Left ventricle myocardium inferior (tissue), 1 donor: ENCODE measurements at places on chromosomes 2 and 18. TPM values are rescaled to one million over a fixed set of nuclear protein-coding genes. Genes with fewer than 3 reads are reported as not detected.

- H3K27me3 ChIP-seq: no peaks in the 10 kb centered on the region
- no peak for DNase-seq
- no peaks in the 10 kb centered on the region for H3K36me3 ChIP-seq
- no peak overlapping the region for H3K4me3 ChIP-seq
- no peak overlapping the region for H3K27ac ChIP-seq
These were observed 67.9 kb downstream of the RHOB start for GRCh38 chr2:20514596-20515269.

DNA sequence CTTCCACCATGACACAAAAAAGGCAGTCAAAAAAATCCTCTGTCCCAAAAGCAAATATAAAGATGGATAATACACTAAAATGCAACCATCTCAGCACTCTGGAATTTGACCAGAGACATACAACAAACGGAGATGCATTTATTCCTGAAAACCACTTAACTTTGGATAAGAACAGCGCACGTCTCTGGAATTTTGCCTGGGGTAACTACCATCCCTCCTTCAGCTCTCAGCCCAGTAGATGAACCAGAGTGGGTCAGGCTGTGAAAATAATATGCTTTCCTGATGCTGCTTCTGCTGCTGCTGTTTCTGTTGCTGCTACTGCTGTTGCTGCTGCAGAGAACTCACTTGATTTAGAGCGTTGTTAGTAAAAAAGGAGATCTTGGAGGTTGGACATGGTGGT is 133.8 kb upstream of the ACVR2A start:
- DNase-seq: no peak
- no peaks in the 10 kb centered on the region for H3K36me3 ChIP-seq
- H3K27ac ChIP-seq: no peak overlapping the region

- peak overlapping the region; percentile 90 for H3K4me3 ChIP-seq
- peak overlapping the region; percentile 95 for H3K27ac ChIP-seq
These were observed 3.1 kb downstream of the PAIP2B start for GRCh38 chr2:71223767-71224333.

DNA sequence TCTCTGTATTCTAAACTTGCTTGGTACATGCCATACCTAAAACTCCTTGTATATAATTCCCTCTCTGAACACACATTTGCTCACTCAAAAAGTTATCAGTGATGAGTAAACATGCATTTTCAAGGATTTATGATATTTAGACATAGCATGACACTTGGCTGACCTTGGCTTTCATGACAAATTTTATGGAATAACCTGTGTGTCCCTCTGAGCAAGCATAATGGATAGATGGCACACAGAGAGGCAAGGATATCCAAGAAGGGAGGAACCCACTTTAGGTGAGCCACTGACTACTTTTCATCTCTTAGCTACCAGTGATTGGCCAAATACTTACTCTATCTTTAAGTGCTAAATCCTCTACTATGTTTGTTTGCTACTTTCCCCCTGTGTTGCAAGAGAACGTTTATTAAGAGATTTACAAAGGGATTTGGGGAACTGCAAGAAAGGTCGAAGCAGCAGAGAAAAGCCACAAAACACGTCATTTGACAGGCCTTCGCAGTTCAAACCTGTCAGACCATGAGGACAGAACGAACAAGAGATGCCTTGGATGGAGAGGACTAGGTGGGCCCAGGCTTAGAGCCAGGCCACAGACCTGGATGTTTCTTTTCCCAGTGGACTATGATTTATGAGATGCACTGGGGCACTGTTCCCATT is 379.9 kb downstream of the NBAS start:
- peaks cover 37% of the 10 kb centered on the region for H3K36me3 ChIP-seq
- H3K4me1 ChIP-seq: no peaks in the 10 kb centered on the region
- H3K27ac ChIP-seq: no peak overlapping the region
- H3K4me3 ChIP-seq: no peak overlapping the region
- DNase-seq: no peak
- H3K27me3 ChIP-seq: no peaks in the 10 kb centered on the region

DNA sequence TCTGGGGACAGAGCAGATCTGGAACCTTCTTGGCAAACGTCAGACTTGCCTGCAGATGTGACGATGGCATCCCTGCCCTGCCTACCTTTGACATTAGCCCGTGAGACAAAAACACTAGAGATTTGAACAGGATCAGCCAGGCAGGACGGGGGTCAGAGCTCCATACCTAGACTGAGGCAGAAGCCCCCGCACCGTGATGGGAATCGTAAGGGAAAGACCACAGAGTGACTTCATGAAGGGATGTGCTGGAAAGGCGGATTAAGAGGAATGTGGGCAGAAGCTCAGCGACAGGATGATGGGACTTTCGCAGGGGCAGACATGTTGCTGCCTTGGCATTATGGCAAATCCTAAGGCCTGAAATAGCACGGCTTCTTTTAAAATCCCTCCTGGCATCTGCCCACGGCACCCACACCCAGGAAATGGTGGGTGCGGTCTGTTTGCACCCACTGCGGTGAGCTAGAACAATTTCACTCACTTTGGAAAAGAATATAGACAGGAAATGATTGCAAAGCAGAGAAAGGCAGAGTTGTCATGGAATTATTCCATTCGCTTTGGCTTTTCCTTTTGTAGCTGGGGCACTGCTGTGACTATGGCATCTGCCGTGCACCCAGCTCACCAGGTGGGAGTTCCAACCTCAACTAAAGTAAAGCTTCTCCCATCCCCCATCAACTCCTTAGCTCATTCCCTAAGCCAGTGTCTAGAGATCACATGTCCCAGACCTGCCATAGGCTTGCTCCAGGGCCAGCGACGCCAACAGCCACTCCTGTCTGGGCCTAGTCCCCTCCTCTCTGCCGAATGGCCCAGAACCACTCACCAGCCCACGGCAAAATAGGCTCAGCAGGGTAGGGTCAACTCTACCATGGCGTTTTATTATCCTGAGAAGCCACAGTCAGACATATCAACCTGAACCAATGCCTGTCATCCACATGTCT is 112.7 kb upstream of the NPAS2 start:
- no peaks in the 10 kb centered on the region for H3K4me1 ChIP-seq
- H3K36me3 ChIP-seq: no peaks in the 10 kb centered on the region

ANKRD30B gene
- not detected for total RNA-seq
